ENCODE measurements at places on chromosomes 16 and 17. TPM values are rescaled to one million over a fixed set of nuclear protein-coding genes. Genes with fewer than 3 reads are reported as not detected.

The EZH1 gene
- 20.8 TPM for polyA plus RNA-seq

DNA sequence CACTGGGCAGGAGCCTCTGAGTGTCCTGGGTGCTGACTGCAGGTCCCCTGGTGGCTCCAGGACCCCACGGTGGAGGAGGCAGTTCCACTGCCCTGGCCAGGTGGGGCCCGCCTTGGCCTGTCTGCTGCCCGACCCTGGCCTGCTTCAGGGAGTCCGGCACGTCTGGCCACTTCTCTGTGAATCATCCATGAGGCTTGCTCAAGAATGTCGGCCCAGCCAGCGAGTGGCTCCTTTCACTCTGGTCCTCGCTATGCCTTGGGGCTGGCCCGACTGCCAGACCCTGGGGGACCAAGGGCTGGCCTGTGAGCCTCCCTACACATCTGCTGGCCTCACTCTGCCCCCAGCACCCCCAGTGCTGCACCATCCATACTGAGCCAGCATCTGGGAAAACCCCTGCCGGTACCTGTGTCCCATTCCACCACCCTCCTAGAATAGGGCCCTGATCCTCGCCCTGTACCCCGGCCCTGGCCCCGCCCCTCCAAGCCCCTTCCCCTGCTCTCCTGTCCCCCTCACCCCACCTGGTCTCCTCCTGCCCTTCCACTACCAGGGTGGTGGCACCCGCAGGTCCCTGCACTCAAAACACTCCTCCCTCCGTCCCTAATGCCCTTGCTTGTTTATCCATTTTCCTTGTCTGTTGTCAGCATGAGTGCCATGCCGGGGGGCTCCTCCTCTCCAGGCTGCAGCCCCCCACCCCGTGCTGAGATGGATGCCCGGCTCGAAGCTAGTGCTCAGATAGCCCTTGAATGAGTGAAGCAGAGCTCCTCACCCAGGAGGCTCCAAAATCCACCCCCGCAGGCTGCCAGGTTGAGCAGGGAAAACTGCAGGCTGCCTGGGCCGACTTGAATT lies 35.5 kb downstream of the ADCY7 start:
- H3K4me3 ChIP-seq = no peak overlapping the region
- H3K4me1 ChIP-seq = no peaks in the 10 kb centered on the region
- no peaks in the 10 kb centered on the region for H3K36me3 ChIP-seq
- no peak for DNase-seq
- H3K27me3 ChIP-seq = no peaks in the 10 kb centered on the region

DNA sequence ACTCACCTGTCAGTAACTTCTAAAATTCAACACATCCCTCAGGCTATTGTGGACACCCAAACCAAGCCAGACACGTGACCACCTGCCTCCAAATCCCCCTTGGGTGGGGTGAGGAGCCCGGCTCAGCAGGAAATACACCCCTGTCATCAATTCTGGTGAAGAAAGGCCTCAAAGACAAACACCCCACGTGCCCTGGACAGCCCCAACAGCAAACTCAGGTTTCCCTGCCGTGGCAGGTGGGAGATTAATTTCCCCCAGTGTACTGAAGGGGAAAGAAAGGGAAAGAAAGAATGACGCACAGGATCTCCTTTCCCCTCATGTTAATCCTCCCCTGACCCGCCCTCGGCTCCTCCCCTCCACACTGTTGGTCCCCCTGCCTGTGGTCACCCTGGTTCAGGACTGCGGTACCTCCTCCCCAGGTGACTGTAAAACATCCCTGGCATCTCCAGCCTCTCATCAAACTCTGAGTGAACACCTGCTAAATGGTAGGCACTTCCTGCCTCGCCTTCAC lies 98.3 kb downstream of the ZNF423 start:
- H3K27me3 ChIP-seq = no peaks in the 10 kb centered on the region
- H3K4me1 ChIP-seq = no peaks in the 10 kb centered on the region
- peak; percentile 83 for DNase-seq
- no peak overlapping the region for H3K4me3 ChIP-seq

GRCh38 chr17:73340093-73340596 lies 28.3 kb upstream of the CDC42EP4 start:
- H3K4me3 ChIP-seq = no peak overlapping the region
- H3K36me3 ChIP-seq = no peaks in the 10 kb centered on the region
- no peaks in the 10 kb centered on the region for H3K27me3 ChIP-seq
- H3K4me1 ChIP-seq = peaks cover 2% of the 10 kb centered on the region
- no peak for DNase-seq
- no peak overlapping the region for H3K27ac ChIP-seq

- no peak for DNase-seq
- H3K27me3 ChIP-seq = no peaks in the 10 kb centered on the region
- peak overlapping the region; percentile 50 for H3K4me3 ChIP-seq
- H3K4me1 ChIP-seq = peaks cover 3% of the 10 kb centered on the region
- H3K27ac ChIP-seq = no peak overlapping the region
- no peaks in the 10 kb centered on the region for H3K36me3 ChIP-seq
Measured at GRCh38 chr16:77721752-77722308, 484 bp upstream of the NUDT7 start.

The ALOX15B gene
- 0.15 TPM for polyA plus RNA-seq

The CACNG4 gene
- 0.26 TPM for polyA plus RNA-seq

DNA sequence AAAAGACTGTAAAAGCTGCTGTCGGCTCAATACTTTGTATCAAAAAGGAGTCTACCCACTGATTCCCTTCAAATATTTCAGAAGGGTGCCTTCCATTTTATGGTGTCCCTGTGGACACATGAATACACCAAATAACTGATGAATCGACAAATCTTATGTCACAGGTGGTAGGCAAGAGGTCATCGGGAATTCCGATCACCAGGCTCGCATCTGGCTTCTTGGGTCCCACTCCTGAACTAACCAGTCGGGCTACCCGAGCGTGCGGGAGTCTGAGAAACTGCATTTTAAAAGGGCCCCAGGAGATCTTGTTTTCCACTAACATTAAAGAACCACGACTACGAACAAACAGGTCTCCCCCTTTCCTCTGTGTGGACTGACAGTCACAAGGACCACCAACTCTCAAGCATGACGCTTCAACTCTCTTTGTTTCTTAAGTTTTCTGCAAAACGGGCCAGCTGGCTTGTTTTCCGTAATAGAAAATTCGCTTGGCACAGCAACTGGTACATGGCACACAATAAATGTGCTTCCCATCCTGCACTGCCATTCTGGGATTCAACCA lies 873 bp downstream of the PSME3IP1 start:
- no peaks in the 10 kb centered on the region for H3K27me3 ChIP-seq
- H3K27ac ChIP-seq = peak overlapping the region; percentile 80
- H3K4me3 ChIP-seq = peak overlapping the region; percentile 92
- peaks cover 19% of the 10 kb centered on the region for H3K4me1 ChIP-seq
- H3K36me3 ChIP-seq = no peaks in the 10 kb centered on the region
- DNase-seq = peak; percentile 30

GRCh38 chr17:77131904-77132303 lies 8.9 kb upstream of the SEC14L1 start:
- H3K36me3 ChIP-seq = no peaks in the 10 kb centered on the region
- H3K4me3 ChIP-seq = no peak overlapping the region
- DNase-seq = peak; percentile 45
- no peaks in the 10 kb centered on the region for H3K27me3 ChIP-seq
- peaks cover 17% of the 10 kb centered on the region for H3K4me1 ChIP-seq

DNA sequence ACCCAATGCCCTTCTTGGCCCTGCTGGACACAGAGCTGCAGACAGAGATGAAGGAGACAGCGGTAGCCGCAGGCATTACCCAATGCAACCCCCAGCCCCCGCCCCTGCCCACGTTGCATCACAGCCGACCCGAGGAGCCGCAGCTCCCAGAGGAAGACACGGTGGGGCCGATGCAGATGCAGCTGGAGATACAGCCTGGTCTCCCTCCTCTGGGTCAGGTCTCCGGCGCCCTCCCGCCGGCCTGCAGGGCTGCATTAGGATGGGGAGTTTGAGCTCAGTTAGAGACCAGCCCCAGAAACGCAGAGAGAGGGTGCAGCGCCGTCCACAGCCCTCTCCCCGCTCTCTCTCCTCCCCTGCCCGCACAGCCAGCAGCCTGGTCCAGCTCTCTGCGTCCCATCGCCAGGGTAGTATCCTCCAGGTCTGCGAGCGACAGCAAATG lies 19.4 kb upstream of the UBE2I start:
- no peak overlapping the region for H3K27ac ChIP-seq
- H3K4me1 ChIP-seq = no peaks in the 10 kb centered on the region
- no peak for DNase-seq
- no peaks in the 10 kb centered on the region for H3K36me3 ChIP-seq
- H3K4me3 ChIP-seq = no peak overlapping the region
- H3K27me3 ChIP-seq = peaks cover 13% of the 10 kb centered on the region

The NOXO1 gene
- 0.58 TPM for polyA plus RNA-seq

The CACNG3 gene
- not detected for polyA plus RNA-seq

- peaks cover 67% of the 10 kb centered on the region for H3K27me3 ChIP-seq
- no peak overlapping the region for H3K4me3 ChIP-seq
- H3K36me3 ChIP-seq = no peaks in the 10 kb centered on the region
- H3K4me1 ChIP-seq = peaks cover 2% of the 10 kb centered on the region
Measured at GRCh38 chr17:48755356-48755755, 26.8 kb upstream of the HOXB13 start.

The PIMREG gene
- polyA plus RNA-seq = not detected

The TLCD2 gene
- 1.3 TPM for polyA plus RNA-seq

The CETP gene
- 2.1 TPM for polyA plus RNA-seq

- H3K4me3 ChIP-seq = no peak overlapping the region
- no peak for DNase-seq
- no peak overlapping the region for H3K27ac ChIP-seq
- H3K27me3 ChIP-seq = peaks cover 3% of the 10 kb centered on the region
- no peaks in the 10 kb centered on the region for H3K36me3 ChIP-seq
Measured at GRCh38 chr17:64773386-64773835, 111.3 kb upstream of the SMURF2 start.

GRCh38 chr17:43636426-43636825 lies 25.3 kb downstream of the MEOX1 start:
- no peak for DNase-seq
- no peak overlapping the region for H3K27ac ChIP-seq
- no peaks in the 10 kb centered on the region for H3K27me3 ChIP-seq
- H3K4me3 ChIP-seq = no peak overlapping the region

- H3K27me3 ChIP-seq = no peaks in the 10 kb centered on the region
- DNase-seq = peak; percentile 43
- peak overlapping the region; percentile 90 for H3K27ac ChIP-seq
Measured at GRCh38 chr16:68257251-68257905, 6.9 kb upstream of the SLC7A6 start.

DNA sequence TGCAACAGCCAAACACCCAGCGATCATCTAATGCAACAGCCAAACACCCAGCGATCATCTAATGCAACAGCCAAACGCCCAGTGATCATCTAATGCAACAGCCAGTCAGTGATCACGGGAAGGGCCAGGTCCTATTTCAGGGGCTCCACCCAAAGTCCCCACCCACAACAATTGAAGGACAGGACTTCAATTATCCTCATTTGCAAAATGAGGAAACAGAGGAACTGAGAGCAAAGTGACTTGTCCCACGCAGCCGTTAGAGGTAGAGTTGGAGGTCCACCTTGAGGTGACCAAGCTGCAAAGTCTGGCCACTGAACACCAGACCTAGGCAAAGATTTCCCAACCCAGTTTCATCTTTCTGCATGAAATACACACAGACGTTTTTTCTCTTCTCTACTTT lies 3.7 kb downstream of the ZG16B start:
- H3K27me3 ChIP-seq = no peaks in the 10 kb centered on the region
- DNase-seq = no peak
- no peak overlapping the region for H3K4me3 ChIP-seq
- H3K36me3 ChIP-seq = no peaks in the 10 kb centered on the region

The PPM1D gene
- 4.5 TPM for polyA plus RNA-seq

DNA sequence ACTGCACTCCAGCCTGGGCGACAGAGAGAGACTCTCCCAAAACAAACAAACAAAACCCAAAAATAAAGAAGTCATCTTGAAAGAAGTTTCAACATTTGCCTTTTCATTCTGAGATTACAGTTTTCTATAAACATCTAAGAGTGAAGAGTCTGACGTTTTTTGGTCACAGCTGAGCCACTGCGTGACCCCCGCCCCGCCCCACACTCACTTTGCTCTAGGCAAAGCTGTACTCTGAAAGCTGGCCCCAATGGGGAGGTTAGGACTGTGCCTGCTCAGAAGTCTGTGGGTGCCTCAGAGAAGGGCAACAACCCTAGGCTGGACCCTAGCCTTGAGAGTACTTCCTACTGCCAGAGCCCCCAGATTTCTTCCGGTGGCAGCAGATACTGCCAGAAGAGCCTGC lies 19.3 kb downstream of the CYB5D2 start:
- H3K27me3 ChIP-seq = no peaks in the 10 kb centered on the region
- peaks cover 3% of the 10 kb centered on the region for H3K4me1 ChIP-seq
- no peak overlapping the region for H3K4me3 ChIP-seq
- no peak for DNase-seq
- H3K36me3 ChIP-seq = peaks cover 14% of the 10 kb centered on the region

DNA sequence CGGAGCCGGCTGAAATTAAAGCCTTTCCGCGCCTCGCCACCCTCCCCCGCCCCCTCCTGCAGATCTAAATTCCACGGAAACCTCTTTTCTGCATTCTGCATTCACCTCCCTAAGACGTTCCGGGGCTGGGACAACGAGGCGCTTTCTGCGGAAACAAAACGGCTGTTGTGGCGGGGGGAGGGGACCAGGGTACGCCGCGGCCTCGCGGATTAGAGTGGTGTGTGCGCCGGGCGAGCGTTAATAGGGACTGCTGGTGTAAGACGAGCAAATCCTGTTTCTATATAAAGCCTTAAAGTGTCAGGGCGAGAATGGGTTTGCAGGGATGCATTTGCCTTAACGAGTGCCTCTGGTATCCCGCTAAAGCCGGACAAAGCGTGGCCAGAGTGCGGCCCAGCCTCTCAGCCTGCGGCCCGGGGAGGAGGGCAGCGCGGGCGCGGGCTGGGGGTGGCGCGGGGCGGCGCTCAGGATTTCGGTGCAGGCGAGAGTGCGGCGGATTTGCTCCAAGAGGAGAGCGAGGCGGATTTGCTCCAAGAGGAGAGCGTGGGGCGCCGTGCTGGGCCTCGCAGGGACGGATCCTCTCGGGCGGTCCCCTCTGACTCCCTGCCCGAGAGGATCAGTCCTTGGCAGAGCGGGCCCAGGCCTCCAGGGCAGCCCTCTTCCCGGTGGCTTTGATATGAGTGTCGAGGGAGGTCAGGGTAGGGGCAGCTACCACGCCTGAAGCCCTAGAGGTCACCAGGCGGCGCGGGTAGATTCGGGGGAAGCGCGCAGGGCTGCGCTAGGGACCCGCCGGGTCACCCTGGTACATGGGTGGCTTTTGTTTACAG lies 5.1 kb downstream of the BAHCC1 start:
- peaks cover 33% of the 10 kb centered on the region for H3K4me1 ChIP-seq
- no peak for DNase-seq
- H3K27ac ChIP-seq = peak overlapping the region; percentile 93
- no peaks in the 10 kb centered on the region for H3K36me3 ChIP-seq

DNA sequence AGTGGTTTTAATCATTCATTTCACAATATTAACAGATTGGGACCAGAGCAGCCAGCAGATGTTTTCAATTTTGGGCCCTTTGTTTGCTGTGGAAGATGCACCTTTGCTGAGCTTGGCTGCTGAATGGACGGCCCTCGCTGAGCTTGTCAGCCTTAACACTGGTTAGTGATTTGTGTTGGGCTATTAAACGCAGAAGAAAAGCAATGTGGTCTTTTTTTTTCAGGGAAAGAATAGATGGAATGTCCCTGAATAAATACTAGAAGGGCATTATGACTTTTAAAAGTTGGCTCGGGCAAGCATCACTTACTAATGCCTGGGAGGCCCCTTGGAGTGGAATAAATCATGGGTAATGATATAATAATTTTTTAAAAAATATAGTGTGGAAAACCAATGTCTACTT lies 297.0 kb downstream of the MAP2K6 start:
- no peaks in the 10 kb centered on the region for H3K27me3 ChIP-seq
- no peak overlapping the region for H3K27ac ChIP-seq
- H3K36me3 ChIP-seq = no peaks in the 10 kb centered on the region

The BCAR1 gene
- polyA plus RNA-seq = 69.1 TPM

All from kidney (tissue), 22 donors.